Dorsolateral prefrontal cortex (tissue), 122 donors: ENCODE measurements at places on chromosomes 5 and 9.

GRCh38 chr9:122551371-122551770 lies 1.5 kb upstream of the OR1N2 start:
- DNase-seq, result no peak

GRCh38 chr5:25891691-25892090 lies 1146.7 kb downstream of the CDH9 start:
- no peak for DNase-seq

DNA sequence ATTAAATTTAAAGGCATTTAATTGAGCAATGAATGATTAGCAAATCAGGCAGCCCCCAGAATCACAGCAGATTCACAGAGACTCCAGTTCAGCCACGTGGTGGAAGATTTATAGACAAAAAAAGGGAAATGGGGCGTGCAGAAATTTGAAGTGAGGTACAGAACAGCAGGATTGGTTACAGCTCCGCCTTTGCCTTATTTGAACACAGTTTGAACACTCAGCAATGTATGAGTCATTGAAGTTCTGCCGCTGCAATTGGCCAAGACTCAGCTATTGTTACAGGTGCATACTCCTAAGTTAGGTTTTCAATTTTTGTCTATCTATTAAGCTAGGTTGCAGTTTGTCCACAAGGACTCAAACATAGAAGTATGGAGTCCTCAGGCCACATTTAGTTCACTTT lies 157.7 kb upstream of the SLC12A2 start:
- no peak for DNase-seq

- no peak for DNase-seq
Observed at GRCh38 chr9:93116072-93116961, 17.7 kb downstream of the NINJ1 start.

DNA sequence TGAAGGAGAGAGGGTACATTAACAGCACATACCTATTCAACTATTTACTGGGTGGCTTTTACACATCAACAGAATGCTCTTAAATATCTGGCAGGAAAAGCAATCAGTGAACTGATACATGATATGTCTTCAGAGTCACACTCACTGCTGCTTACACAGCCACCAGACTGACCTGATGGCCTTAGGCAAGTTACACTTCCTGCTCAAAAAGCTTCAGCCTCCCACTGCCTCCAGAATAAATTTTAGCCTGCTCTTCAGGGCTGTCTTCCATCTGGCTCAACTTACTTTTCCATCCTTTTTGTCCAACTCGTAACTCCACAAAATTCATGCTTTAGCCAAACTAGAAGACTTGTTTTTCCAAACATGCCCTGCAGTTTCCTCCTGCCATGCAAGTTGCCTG lies 10.7 kb downstream of the LOX start:
- no peak for DNase-seq

DNA sequence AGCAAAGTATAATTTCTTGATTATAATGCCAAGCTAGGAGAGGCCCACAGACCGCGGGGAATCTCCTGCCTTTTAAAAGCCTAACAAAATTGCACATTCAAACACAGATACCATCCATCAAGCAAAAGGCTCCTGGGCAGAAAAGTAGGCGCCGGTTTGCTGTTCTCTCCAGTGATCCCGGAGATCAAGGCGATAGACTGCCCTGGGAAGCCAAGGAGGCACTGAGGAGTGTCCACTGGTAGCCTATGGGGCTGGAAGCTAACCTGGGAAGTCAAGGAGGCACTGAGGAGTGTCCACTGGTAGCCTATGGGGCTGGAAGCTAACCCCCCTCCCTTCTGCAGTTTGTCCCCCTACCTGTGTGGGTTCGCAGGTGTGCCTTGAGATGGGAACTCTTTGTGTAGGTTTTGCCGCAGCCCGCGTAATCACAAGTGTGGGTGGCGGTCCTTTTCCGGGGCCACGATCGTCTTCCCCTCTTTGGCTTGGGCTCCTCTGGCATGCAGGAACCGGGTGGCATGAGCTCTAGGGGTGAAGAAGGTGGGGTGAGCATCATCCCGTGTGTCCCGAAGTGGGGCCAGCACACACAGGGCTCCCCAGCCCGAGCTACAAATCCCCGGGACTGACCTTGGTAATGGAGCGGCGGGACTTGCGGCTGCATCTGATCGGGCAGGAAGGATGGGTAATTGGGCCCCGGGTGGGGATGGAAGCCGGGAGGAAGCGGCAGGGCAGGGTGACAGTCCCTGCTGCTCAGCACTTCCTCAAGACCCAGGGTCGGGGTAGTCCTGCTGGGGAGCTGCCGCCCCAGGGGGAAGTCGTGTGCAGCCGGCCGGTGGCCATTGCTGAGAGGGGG lies 2.7 kb downstream of the KLF4 start:
- no peak for DNase-seq

- no peak for DNase-seq
Observed at GRCh38 chr9:19113964-19114679, 11.4 kb upstream of the HAUS6 start.

GRCh38 chr5:37664551-37664950 lies 175.3 kb downstream of the GDNF start:
- DNase-seq, result no peak

GRCh38 chr5:150298701-150299451 lies 3.8 kb downstream of the ARSI start:
- no peak for DNase-seq

GRCh38 chr9:135592331-135592590 lies 30.7 kb downstream of the PAEP start:
- DNase-seq, result no peak

- DNase-seq, result no peak
Observed at GRCh38 chr5:91065496-91065895, 317.6 kb downstream of the ARRDC3 start.

GRCh38 chr5:19406576-19407365 lies 581.2 kb downstream of the CDH18 start:
- DNase-seq, result no peak

GRCh38 chr5:43947935-43948334 lies 345.0 kb downstream of the NNT start:
- no peak for DNase-seq

GRCh38 chr9:125761676-125762450 lies 14.7 kb downstream of the PBX3 start:
- DNase-seq, result no peak

DNA sequence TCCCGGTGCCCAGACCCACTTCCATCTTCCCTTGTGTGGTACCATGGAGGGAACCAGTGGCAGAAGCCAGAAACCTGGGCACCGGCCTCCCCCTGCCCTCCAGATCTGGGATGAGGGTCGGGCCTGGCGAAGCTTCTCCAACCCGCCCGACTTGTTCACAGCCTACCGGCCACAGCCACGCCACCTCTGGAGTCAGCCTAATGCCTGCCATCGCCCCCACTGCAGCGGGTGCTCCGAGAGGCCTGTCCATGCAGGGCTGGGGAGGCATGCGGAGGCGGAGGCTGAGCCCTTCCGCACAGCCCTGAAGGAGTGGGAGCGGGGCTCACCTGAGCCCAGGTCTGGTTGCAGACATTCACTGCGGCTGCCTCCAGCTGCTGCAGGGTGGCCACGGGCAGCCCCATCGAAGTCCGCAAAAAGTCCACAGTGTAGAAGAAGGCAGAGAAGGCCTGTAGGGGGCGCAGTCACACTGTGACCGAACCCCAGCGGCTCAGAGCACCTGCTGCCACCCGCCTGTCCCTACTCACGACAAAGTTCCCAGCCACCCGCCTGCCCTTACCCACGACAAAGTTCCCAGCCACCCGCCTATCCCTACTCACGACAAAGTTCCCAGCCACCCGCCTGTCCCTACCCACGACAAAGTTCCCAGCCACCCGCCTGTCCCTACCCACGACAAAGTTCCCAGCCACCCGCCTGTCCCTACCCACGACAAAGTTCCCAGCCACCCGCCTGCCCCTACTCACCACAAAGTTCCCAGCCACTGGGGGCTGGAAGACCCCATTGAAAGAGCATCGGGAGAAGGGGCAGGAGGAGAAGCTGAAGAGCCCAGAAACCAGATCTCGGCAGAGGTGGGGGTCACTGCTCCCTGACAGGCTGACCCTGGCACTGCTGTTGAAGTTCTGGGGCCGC lies 3.8 kb upstream of the NPDC1 start:
- peak; percentile 72 for DNase-seq

GRCh38 chr9:107669422-107669821 lies 179.9 kb upstream of the KLF4 start:
- no peak for DNase-seq

DNA sequence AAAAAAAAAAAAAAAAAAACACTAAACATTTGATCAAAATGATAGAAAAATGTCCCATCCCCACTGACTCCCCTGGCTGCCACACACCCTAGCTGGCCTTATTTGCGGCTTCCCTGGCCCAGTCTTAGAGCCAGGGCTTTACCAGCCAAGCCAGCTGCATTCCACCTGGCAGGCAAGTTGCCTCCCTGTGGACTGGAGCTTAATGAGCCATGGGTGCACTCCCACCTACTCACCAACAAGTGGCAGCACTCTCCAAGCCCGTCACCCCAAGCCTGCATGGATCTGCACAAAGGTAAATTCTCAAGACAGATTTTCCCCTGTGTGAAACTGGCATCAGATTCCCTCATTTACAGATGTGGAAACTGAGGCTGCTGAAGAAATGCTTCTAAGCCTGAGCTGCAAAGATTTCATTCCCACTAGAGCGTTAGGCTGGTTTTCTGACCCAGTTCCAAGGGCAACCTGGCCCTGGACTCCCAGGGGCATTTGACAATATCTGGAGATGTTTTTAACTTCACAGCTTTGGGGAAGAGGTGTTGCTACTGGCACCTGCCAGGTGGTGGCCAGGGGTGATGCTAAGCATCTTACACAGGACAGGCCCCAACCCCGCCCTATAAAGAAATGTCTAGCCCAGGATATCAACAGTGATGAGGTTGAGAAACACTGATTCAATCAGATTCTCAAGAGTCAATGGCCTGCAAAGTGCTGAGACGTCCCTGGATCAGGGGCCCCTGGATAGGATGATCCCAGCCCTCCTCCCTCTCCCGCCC lies 21.9 kb upstream of the VDAC1 start:
- no peak for DNase-seq

- no peak for DNase-seq
Observed at GRCh38 chr9:123097430-123098095, 64.1 kb downstream of the GPR21 start.

GRCh38 chr5:58793888-58794657 lies 211.2 kb downstream of the RAB3C start:
- no peak for DNase-seq

- no peak for DNase-seq
Observed at GRCh38 chr5:145228564-145228963, 606.6 kb downstream of the PRELID2 start.

DNA sequence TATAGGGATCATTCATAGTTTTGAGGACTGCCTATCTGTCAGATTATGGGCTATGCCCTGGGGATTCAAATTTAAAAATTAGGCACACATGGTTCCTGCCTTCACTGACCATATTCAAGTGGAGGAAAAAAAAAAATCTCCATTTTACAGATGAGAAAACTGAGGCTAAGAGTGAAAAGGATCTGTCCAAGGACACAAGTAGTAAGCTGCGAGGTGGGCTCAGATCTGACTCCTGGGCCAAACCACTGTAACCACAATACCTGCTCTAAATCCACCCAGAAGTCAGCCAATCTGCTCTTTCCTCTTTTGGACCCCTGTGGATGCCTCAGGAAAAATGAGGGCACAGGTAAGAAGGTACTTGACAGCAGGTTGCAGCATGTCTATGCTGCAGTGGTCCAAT lies 2.8 kb upstream of the TOR1A start:
- DNase-seq, result no peak

DNA sequence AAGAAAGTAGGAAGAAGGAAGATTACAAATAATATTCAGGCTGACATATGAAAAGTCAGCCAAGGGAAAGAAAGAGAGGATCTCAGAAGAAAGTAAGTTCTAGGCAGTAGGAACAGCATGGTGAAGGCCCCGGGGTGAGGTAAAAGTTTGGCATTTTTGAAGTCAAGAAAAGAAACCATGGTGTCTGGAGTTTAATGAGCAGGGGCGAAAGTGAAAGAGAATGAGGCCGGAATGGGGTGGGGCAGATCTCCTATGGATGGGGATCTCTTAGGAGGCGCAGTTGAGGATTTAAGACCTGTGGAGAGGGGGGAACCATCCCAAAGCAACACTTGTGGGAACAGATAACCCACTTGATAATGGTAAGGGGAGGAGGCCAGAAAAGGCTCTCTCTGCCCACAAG lies 42.3 kb upstream of the SMAD5 start:
- no peak for DNase-seq

GRCh38 chr5:142863856-142864255 lies 93.7 kb downstream of the ARHGAP26 start:
- DNase-seq, result no peak

DNA sequence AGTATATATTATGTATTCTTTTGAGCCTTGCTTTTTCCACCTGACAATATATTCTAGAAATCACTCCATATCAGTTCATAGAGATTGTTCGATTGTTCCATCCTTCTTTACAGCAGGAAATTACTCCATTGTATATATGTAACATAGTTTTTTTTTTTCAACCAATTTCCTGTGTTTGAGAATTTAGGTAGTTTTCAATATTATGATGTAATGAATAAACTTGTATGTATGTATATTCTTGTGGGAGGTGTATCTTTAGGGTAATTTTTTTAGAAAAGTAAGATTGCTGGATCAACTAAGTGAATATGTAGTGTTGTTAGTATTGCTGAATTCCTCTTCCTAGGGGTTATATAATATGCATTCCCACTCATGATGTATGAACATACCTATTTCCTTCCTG lies 165.9 kb upstream of the PITX1 start:
- DNase-seq, result no peak

GRCh38 chr9:127049044-127049443 lies 73.4 kb downstream of the ANGPTL2 start:
- DNase-seq, result no peak
